ENCODE measurements at places on chromosomes 6 and 20. TPM values are rescaled to one million over a fixed set of nuclear protein-coding genes. Genes with fewer than 3 reads are reported as not detected.

SLC17A2 gene
- total RNA-seq: not detected

KIAA1755 gene
- not detected for total RNA-seq

ATAT1 gene
- 6.9 TPM for total RNA-seq

C20orf144 gene
- total RNA-seq: not detected

DNA sequence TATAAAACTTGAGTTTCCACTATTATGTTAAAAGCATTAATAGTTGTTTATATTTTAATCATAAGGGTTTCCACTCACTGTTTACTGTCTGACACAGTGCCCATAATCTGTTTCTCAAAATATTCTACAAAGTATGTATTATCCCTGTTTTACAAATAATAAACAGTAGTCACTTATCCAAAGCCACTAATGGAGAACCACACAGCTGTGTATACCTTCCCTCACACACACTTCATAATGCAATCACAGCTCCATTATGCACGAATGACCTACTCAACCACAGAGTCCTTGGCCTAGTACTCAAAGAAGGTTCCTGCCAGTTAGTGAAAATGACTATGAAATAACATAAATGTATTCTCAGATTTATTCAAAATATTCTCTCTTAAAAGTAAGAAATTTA, 103.1 kb downstream of the EPB41L2 start:
- no peak for DNase-seq

DNA sequence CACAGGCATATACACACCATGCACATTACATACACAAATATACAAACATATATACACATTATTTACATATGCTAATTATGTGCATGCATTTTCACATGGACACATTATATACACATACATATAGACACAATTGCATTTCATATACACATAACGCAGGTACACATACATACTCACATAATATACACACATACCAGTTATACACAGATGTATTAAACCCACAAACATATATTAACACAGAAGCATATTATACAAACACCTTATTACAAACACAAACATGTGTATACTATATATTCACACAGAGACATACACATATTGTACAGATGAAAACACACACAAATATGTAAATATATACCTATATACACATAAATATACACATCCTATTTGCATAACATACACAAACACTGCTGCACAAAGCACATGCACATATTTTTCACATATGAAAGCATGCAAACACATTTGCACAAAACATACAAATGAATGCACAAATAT, 140.2 kb downstream of the VEGFA start:
- no peak for DNase-seq

DNA sequence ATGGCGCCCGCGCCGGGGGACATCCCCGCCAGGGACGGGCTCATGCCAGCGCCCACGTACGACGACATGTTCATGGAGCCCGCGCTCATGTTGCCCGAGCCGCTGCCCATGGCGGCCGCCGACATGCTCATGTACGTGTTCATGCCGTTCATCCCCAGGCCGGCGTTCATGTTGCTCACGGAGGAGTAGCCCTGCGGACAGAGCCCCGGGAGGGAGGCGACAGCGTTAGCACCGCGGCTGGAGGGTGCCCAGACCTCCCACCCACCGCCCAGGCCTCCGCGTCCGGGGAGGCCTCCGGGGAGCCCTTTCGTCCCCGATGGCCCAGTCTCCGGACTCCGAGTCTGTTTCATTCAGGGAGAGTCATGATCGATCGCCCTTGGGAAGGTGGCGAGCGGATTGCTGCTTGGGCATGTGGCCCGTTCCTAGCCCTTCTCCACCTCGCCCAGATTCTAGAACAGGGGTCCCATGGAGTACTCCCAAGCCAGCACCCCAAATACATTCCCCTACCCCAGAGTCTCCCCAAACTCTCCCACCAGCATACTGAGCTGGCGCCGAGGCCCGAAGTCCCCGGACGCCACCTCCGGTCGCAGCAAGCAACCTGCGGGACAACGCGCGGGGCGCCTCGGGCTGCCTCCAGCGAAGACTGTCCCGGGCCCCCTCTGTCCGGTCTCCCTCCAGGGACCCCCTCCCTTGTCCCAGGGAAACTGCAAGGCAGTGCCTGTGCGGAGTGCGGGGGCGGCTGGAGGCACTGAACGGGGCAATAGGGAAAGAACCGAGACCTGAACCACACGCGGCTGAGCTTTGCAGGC, 1.2 kb downstream of the FOXA2 start:
- DNase-seq: no peak

- no peak for DNase-seq
Measured at GRCh38 chr20:49290608-49291191, 12.8 kb upstream of the ZNFX1 start.

GRCh38 chr6:33994472-33995308, 151.2 kb downstream of the GRM4 start:
- no peak for DNase-seq

DNA sequence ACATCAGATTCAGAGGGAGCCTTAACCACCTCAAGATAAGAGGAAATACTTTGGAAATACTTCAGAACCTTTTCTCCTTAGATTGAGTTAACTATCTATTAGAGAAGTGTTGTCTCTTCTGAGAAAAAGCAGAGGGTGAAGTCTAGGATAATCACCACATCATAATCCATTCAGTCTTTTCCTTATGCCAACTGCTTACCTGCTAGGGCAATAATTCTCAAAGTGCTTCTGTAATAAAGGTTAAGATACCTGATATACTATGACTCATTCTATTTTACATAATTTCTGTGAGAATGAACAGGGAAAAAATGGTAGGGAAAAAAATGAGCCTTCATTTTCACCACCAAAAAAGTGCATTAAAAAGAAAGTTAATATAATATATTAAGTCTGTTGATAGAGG, 70.1 kb upstream of the LOC128125822 start:
- DNase-seq: no peak

DNA sequence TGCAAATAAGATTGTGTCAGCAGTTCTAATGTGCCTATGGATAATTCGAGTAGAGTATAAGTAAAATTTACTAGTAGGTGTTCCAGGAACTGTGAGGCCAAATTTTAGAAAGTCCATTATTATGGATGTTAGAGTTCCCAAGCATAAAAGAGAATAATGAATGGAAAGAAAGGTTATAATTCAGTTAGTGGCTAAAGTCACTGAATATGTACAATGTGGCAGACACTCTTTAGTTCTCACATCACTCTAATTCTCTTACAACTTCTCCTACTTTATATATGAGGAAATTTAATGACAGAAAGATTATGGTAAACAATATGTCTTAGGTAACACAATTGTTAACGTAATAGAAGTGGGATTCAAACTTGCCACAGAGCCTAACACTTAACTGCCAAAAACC, 75.3 kb downstream of the EYS start:
- no peak for DNase-seq

- DNase-seq: no peak
Measured at GRCh38 chr6:111427341-111428116, 55.5 kb downstream of the REV3L start.

- DNase-seq: no peak
Measured at GRCh38 chr6:83031689-83032088, 34.0 kb downstream of the UBE3D start.
